ENCODE measurements at places on chromosomes 12 and 14. TPM values are rescaled to one million over a fixed set of nuclear protein-coding genes. Genes with fewer than 3 reads are reported as not detected.

Gene PPP4R4
- not detected for total RNA-seq

Gene NID2
- 0.27 TPM for total RNA-seq

Gene ATP5MC2
- 418 TPM for total RNA-seq

Gene RASSF3
- total RNA-seq, result 59.4 TPM

Gene RNU7-1
- total RNA-seq, result not detected

Gene TPH2
- not detected for total RNA-seq

- peak within 1 kb of the TSS; percentile 47 for H3K4me3 ChIP-seq
- peaks cover 30% of the 10 kb centered on the region for H3K4me1 ChIP-seq
- peak within 1 kb of the TSS; percentile 52 for H3K27ac ChIP-seq
- no peaks in the 10 kb centered on the region for H3K36me3 ChIP-seq
- H3K27me3 ChIP-seq, result no peaks in the 10 kb centered on the region
Measured at GRCh38 chr12:54364413-54364812, at the start of gene GPR84. TSS of gene GPR84 (minus strand) at chr12:54364486. CDS start at chr12:54363851, 635 bp downstream.

GRCh38 chr12:64560396-64561301 is 49.6 kb upstream of the RASSF3 start:
- no peaks in the 10 kb centered on the region for H3K4me1 ChIP-seq
- H3K27ac ChIP-seq, result no peak overlapping the region
- H3K36me3 ChIP-seq, result no peaks in the 10 kb centered on the region

GRCh38 chr14:100732766-100733100 is 6.0 kb downstream of the DLK1 start:
- peaks cover 2% of the 10 kb centered on the region for H3K27me3 ChIP-seq
- DNase-seq, result no peak
- no peaks in the 10 kb centered on the region for H3K36me3 ChIP-seq
- H3K27ac ChIP-seq, result no peak overlapping the region
- H3K4me1 ChIP-seq, result no peaks in the 10 kb centered on the region

- H3K27me3 ChIP-seq, result no peaks in the 10 kb centered on the region
- DNase-seq, result no peak
- H3K4me3 ChIP-seq, result no peak overlapping the region
- H3K4me1 ChIP-seq, result no peaks in the 10 kb centered on the region
- H3K36me3 ChIP-seq, result no peaks in the 10 kb centered on the region
Measured at GRCh38 chr12:81329085-81329484, 251.2 kb downstream of the ACSS3 start.

DNA sequence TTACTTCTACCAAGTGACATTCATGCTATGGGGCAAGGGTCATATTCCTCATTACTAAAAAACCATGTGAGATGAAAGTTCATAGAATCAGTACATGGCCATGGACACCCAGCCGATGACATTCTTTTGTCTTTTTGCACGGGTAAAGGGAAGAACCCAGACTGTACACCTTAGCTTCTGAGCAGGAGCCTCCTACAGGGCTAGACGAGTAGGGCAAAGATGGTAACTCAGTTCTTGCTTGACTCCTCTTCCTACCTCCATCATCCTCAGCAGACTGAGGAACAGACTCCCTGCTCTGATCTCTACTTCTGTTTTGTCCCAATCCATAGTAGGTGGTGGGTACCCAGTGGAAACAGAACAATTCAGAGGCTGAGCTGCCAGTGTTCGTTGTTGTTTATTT is 281.3 kb downstream of the NPAS3 start:
- no peaks in the 10 kb centered on the region for H3K27me3 ChIP-seq
- no peak overlapping the region for H3K4me3 ChIP-seq
- H3K36me3 ChIP-seq, result no peaks in the 10 kb centered on the region
- no peaks in the 10 kb centered on the region for H3K4me1 ChIP-seq
- DNase-seq, result no peak

DNA sequence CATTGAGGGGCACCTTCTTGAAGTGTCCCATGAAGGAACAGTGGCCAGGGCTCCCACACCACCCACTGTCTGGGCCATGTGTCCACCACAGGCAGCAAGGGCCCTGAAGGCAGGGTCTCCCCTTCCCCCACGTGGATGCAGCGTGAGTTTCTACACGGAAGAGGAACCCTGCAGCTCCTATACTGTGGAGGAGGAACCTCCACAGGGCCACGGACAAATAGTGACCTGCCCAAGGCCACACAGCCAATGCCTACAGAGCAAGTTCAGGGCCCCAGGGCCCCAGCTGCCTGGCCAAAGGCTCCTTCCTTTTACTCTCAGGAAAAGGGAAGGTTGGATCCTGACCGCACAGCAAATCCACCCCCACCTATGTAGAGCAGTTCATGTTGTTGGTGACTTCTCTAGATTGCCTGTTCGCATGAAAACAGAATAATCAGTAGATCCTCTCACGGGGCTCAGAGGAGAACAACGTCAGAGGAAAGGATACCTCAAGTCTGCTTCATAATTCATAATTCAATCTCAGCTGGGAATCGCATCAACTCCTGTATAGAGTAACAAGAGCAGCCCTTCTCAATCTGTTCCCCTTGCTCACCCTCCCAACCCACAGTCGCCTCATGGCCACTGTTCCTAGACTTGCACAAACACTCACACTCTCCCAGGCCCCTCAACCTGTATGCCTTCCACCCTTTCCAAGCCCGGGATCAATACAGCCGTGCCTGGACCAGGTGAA is 11.1 kb upstream of the KRT73 start:
- no peak for DNase-seq
- H3K36me3 ChIP-seq, result no peaks in the 10 kb centered on the region
- no peak overlapping the region for H3K27ac ChIP-seq

DNA sequence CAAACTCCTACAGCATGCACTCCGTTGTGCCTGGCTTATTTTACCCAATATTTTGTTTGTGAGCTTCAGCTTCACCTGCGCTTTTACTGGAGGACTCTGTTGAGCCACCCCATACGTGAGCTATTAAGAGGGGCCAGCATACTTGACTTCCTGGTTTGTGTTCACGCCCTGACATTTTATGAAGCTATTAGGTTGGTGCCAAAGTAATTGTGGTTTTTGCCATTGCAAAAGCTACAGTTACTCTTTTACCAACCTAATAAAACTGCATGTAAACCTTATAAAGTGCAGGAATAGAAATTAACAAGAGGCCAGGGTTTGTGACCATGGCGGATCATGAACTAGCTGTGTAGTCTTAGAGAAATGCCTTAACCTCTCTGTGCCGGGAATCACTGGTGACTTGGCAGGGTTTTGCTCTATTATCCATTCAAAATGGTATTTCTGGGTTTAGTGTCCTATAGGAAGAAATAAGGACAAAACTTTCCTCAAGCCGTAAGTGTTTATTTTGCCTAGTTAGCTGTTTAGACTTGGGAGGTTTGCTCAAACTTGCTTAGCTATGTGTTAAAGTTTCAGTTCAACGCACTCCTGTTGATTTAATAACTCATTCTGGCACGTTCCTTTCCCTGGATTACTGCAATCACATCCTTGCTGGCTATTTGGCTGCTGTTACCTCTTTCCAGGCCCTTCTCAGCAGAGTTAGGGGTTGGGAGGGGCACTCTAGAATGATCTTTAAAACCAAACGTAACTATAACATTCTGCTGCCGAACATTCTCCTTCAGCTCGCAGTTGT is 1027.6 kb downstream of the BCL11B start:
- no peaks in the 10 kb centered on the region for H3K36me3 ChIP-seq
- H3K4me3 ChIP-seq, result no peak overlapping the region
- H3K4me1 ChIP-seq, result no peaks in the 10 kb centered on the region
- no peak for DNase-seq
- H3K27me3 ChIP-seq, result no peaks in the 10 kb centered on the region
- H3K27ac ChIP-seq, result no peak overlapping the region

GRCh38 chr12:42609605-42610004 is 20.1 kb upstream of the PRICKLE1 start:
- H3K4me3 ChIP-seq, result no peak overlapping the region
- H3K36me3 ChIP-seq, result no peaks in the 10 kb centered on the region
- H3K4me1 ChIP-seq, result no peaks in the 10 kb centered on the region
- no peak for DNase-seq
- no peak overlapping the region for H3K27ac ChIP-seq

GRCh38 chr12:104994336-104994735 is 8.2 kb downstream of the NOPCHAP1 start:
- H3K27me3 ChIP-seq, result no peaks in the 10 kb centered on the region
- H3K36me3 ChIP-seq, result peaks cover 10% of the 10 kb centered on the region
- DNase-seq, result no peak
- no peak overlapping the region for H3K4me3 ChIP-seq
- H3K27ac ChIP-seq, result no peak overlapping the region

Data from GM12878 (cell line).